ENCODE measurements at places on chromosomes 11 and 22.

DNA sequence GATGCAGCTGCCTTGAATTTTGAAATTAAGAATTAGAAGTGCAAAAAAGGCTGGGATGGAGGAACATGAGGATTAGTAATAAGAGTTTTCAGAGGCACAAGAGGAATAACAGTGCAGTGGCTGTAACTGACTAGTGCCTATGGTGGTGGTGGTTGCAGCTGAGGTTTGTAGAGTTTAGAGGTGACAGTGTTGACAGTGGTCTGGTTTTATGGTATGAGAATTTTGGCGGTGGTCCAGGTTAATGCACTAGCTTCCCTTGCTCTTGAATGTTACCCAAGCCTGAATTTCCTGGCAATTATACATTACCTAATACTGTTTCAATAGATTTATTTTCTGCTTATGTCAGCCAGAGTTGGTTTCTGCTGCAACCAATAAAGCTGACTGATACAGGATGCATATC is 112.8 kb upstream of the C11orf87 start:
- no peak for DNase-seq

GRCh38 chr22:46109474-46110003 is 40.8 kb upstream of the PPARA start:
- no peak for DNase-seq

DNA sequence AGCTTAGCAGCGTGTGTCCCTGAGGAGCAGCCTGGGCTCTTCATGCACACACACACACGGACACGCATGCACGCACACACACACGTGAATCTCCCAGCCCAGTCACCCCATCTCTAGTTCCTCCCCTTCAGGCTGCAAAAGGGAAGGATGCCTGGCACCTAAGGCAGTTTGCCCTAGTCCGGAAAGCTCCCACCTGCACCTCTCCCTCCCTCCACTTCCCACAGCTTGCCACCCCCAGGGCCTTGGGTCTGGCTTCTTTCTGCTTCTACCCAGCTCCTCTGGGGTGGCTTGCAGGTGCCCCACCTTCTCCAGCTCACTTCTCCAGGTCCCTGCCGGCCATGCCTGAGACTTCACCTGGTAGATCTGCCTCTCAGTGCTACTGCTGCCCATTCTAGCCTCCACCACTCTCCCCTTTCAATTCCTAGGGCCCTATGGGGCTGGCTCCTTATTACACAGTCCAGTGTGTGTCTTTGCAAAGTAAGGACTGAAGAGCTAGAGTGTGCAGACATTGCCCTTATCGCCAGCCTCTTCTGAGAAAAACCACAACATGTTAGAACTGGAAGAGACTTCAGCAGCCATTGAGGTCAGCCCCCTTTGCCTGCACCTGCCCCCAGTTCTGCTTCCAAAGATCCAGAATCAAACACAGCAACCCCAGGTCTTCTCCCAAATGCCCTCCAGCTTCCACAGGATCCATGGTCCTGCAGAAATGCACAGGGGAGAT is 33.5 kb upstream of the CHST1 start:
- no peak for DNase-seq

DNA sequence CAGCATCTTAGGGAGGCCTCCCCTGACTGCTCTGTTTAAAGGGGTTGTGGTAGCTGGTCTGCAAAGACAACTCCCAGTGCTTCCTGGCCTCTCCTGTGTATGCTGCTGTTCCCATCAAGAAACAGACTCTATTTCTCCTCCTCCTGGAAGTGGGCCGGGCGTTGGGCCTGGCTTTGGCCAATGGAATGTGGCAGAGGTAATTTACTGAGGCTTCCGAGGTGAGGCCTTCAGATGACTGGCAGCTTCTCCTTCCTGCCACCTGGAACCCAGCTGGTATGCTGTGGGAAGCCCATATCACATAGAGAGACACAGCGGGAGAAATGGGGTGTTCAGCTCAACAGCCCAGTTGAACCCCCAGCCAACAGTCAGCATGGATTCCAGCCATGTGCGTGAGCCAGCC is 25.1 kb upstream of the EIF3D start:
- DNase-seq: no peak

GRCh38 chr11:47384498-47384897 is 6.2 kb upstream of the SPI1 start:
- no peak for DNase-seq

DNA sequence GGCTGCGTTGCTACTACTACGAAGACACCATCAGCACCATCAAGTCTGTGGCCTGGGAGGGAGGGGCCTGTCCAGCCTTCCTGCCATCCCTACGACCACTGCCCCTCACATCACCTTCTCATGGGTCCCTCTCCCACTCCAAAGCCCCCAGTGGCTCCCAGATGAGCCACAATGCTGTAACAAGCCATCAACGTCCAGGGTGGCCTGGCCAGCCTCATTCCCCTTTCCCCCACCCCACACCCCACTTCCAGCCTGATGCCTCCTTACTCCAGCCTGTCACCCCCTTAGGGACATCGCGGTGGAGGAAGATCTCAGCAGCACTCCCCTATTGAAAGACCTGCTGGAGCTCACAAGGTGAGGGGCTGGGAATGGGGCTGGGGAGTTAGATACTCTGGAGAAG is 14.9 kb downstream of the NCF4 start:
- DNase-seq: no peak

DNA sequence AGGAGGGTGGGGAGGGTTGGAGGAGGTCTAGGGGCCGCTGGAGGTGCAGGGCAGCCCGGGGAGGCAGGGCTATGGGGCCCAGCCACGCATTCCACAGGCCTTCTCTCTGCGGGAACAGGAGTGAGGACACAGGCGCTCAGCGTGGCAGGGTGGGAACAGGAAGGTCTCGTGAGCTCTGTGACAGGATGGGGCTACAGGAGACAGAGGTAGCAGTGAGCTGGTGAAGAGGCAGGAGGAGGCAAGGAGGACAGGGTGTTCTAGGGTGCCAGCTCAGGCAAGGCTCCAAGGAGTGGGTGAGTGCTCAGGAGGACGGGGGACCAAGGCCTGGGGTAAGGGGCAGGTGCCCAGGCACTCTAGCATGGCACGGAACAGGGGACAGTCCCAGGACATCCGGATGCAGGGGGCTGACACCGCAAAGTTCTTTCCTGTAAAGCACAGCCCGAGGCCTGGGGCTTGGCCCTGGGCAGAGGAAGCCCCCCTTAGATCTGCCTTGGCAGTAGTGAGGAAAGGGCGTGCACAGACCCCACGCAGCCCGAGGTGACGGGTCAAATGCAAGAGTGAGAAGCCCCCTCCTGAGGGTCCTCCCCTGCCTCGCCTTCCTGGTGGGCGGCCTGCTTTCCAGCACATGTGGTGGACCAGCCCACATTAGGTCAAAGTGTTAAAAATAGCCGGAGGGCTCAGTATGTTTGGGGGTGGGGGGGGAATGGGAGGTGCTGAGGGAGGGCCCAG is 4.7 kb upstream of the NEAT1 start:
- DNase-seq: no peak

GRCh38 chr11:64849598-64850356 is 5.3 kb upstream of the CDC42BPG start:
- no peak for DNase-seq

DNA sequence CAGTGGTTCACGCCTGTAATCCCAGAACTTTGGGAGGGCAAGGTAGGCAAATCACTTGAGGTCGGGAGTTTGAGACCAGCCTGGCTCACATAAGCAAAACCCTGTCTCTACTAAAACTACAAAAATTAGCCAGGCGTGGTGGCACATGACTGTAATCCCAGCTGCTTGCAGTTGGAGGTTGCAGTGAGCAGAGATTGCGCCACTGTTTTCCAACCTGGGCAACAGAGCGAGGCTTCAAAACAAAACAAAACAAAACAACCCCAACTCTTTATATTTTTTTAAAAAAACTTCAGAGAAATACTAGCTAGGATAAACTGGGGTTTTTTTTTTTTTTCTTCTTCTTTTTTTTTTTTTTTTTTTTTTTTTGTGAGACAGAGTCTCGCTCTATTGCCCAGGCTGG is 31.8 kb upstream of the RAPSN start:
- DNase-seq: no peak

DNA sequence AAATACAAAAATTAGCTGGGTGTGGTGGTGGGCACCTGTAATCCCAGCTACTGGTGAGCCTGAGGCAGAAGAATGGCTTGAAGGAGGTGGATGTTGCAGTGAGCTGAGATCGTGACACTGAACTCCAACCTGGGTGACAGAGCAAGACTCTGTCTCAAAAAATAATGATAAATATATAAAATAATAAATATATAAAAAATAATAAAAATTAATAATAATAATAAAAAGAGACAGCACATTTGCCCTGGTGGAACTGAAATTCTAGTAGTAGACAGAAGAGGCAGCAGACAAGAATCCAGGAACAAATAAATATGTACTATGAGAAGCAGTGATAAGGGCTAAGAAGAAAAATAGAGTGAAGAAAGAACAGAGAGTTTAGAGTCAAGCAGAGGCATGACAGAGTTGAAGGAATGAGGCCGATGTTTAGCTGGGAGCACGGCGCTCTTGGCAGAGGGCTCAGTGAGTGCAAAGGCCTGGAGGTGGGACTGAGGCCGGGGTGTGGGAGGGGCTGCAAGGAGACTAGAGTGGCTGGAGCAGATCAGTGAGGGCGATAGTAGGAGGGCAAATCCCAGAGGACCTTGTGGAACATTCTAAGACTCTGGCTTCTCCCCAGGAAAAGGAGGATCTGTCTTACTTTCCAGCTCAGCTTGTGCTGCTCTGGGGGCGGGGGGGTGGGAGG is 410.3 kb downstream of the MN1 start:
- DNase-seq: no peak
